ENCODE measurements at places on chromosomes 2 and 18.
A peak's percentile ranks its signal among the peaks of the same experiment; 100 is the strongest.

GRCh38 chr2:176104316-176105077 lies 2.6 kb upstream of the HOXD11 start:
- peak overlapping the region; percentile 54 for H3K4me3 ChIP-seq
- no peaks in the 10 kb centered on the region for H3K36me3 ChIP-seq

DNA sequence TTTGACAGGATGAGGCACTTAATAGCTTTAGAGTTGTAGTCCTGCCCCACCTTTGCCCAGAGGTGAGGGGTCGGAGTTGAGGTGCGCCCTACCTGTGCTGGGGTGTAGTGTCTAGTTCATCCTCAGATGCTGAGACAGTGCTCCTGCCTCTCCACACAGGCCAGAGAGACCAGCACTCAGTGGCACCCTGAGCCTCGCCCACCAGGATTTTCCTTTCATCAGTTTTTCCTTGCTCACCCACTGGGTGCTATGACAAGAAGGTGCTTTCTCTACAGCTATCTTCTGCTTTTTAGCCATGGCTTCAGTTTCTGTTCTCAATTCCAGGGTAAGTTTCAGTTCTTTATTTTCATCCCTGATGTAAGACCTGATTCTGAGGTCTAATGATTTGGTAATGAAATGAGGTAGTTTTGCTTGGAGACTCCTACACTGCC lies 16.8 kb upstream of the TMEM131 start:
- no peaks in the 10 kb centered on the region for H3K27me3 ChIP-seq
- H3K36me3 ChIP-seq = no peaks in the 10 kb centered on the region
- no peak overlapping the region for H3K4me3 ChIP-seq
- no peak for DNase-seq
- H3K27ac ChIP-seq = no peak overlapping the region

DNA sequence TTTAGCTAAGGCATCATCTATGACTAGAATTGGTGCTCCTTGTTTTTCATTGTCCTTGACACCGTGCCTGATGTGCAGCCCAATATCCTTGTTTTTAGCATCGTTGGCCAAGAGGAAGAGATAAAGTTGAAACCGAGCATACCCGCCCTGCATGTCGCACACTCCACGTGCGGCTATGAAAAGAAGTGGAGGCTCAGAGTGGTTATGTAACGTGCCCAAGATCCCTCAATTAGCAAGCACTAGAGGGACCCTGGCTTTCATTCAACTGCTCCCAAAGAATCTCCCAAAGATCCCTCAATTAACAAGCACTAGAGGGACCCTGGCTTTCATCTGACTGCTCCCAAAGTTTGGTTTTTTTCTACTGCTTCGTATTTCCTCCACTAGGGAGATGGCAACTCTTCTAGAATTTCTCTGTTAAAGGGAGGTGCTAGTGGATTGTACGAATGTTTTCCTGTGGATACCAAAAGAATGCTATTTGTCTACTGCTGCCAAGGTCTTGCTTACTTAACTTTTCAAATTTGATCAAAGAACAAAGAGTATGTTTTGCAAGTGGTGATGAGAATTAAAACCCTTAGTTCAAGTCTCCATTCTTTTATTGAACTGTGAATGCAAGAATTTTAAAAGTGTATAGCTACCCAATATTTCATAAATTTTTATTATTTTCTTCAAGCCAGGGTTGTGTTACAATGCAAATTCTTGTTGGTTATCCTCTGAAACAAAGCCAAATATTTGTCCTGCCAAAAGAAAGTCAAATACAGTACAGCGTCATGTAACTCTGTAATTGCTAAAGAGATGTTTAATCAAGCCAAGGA lies 92.1 kb downstream of the AOX1 start:
- H3K36me3 ChIP-seq = no peaks in the 10 kb centered on the region
- H3K4me3 ChIP-seq = no peak overlapping the region
- H3K27me3 ChIP-seq = no peaks in the 10 kb centered on the region
- peak overlapping the region; percentile 56 for H3K27ac ChIP-seq

DNA sequence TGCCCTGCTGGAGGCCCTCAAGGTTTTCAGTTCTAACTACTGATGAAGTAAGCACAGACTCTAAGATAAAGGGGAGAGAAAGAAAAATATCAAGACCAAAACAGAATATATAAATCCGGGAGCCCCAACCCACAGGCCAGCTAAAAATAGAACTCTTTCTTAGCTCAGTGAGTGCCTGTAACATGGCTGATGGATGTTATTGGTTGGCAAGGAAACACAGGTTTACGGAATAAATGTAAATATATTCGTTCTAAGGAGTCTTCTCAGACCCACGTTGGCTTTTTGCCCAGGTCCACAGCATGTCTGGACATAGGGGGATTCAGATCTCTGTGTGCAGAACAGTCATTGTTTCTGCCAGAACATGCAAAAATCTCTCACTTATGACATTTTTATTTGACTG lies 139.0 kb upstream of the SERPINE2 start:
- H3K27ac ChIP-seq = no peak overlapping the region
- H3K4me3 ChIP-seq = no peak overlapping the region
- no peak for DNase-seq
- H3K36me3 ChIP-seq = no peaks in the 10 kb centered on the region
- no peaks in the 10 kb centered on the region for H3K27me3 ChIP-seq

- peaks cover 25% of the 10 kb centered on the region for H3K4me1 ChIP-seq
- peaks cover 10% of the 10 kb centered on the region for H3K36me3 ChIP-seq
- H3K4me3 ChIP-seq = peak overlapping the region; percentile 60
- no peak for DNase-seq
- no peaks in the 10 kb centered on the region for H3K27me3 ChIP-seq
- H3K27ac ChIP-seq = peak overlapping the region; percentile 94
Measured at GRCh38 chr2:219230059-219230540, 494 bp downstream of the ANKZF1 start.

- no peak overlapping the region for H3K27ac ChIP-seq
- H3K27me3 ChIP-seq = no peaks in the 10 kb centered on the region
- H3K36me3 ChIP-seq = peaks cover 3% of the 10 kb centered on the region
- H3K4me3 ChIP-seq = no peak overlapping the region
- DNase-seq = no peak
Measured at GRCh38 chr2:190970873-190971506, 43.0 kb downstream of the STAT1 start.

DNA sequence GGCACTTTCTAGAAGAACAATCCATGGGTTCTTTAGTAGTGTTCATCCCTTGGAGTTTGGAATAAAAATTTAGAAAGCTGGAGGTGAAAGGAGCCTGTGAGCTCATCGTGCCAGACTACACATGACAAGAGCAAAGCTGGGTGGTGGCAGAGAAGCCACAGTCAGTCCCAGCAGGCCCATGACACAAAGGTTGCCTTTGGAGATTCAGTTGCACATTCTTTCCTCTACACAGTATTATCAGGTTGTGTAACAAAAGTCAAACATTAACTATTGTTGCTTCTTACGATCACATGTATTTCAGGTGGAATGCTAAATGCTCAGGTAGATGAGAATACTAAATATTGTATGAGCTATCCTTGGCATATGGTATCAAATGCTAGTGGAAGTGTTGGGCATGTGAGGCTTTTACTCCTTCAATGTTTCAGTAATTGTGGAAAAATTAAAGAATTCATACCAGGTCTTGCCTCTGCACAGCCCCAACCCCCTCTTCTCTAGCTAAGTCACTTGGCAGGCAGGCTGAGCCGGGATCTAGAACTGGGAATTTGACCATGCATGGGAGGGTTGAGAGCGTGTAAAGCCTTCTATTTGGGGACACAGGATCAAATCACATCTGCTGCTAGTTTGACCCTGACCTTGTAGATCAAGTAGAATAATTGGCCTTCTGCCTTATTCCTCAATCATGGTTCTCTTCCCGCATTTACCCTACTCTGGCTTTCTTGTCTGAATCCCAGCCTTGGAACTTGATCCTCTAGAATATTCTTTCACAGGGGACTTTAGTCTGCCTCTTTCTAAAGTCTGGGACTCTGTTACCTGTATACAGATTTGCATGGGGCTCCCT lies 230.9 kb downstream of the GCA start:
- no peak overlapping the region for H3K27ac ChIP-seq
- no peaks in the 10 kb centered on the region for H3K36me3 ChIP-seq
- no peak for DNase-seq

DNA sequence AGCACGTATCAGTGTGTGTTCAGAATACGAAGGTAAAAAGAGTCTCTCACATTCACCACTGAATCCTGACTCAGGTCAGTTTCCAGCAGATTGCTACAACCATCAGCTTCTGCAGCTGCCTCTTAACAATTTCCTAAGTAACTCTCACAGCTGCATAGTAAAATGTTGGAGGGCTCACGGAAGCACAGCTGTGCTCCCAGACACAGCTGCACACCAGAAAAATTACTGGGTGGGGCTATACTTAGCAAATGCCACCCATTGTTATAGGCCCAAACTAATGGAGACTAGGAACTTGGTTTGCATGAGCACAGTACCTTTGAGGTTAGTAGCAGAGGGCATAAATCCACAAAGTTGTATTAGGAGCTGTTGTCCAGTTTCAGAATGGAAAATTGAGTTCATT lies 153.9 kb upstream of the ERBB4 start:
- H3K4me3 ChIP-seq = no peak overlapping the region
- H3K4me1 ChIP-seq = no peaks in the 10 kb centered on the region
- no peak for DNase-seq
- no peaks in the 10 kb centered on the region for H3K27me3 ChIP-seq
- H3K27ac ChIP-seq = no peak overlapping the region
- H3K36me3 ChIP-seq = no peaks in the 10 kb centered on the region

- no peaks in the 10 kb centered on the region for H3K36me3 ChIP-seq
- no peaks in the 10 kb centered on the region for H3K4me1 ChIP-seq
- H3K27me3 ChIP-seq = no peaks in the 10 kb centered on the region
- no peak overlapping the region for H3K27ac ChIP-seq
- DNase-seq = no peak
Measured at GRCh38 chr18:29449424-29449823, 1272.5 kb upstream of the CDH2 start.

DNA sequence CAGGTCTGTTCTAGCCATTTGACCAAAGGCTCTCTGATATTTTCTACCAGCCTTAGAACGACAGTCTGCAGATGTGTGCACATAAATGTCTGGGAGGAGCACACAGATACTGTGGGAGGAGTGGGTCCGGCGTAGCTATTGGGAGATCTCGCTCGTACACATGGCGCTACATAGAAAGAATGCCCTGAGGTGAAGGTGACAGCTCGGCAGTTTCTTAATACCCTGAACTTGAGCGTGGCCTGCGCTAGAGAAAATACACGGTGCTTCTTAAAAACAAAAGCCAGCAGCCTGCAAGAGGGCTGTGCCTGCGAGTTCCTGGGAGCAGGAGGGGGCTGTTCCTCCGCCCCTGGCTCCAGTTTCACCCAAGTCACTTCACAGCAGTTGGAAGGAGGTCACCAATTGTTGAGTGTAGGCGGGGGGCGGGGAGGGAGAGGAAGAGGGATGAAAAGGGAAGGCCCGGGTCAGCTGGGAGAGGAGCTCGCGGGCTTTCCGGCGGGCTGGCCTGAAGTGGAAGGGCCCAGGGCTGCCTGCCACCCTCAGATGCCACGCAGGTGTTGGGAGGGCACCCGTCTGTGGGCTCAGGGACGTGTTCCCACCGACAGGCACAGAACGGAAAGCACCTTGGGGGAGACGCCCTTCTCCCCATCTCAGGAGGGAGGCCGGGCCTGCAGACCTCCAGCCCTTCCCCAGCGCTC lies 124.7 kb upstream of the ZNF516 start:
- no peak for DNase-seq
- H3K4me1 ChIP-seq = no peaks in the 10 kb centered on the region
- H3K27ac ChIP-seq = peak overlapping the region; percentile 99
- no peaks in the 10 kb centered on the region for H3K36me3 ChIP-seq
- H3K4me3 ChIP-seq = peak overlapping the region; percentile 49
- H3K27me3 ChIP-seq = no peaks in the 10 kb centered on the region

- H3K4me1 ChIP-seq = no peaks in the 10 kb centered on the region
- no peaks in the 10 kb centered on the region for H3K36me3 ChIP-seq
Measured at GRCh38 chr2:141384676-141385075, 746.1 kb downstream of the LRP1B start.

- H3K27me3 ChIP-seq = no peaks in the 10 kb centered on the region
- H3K27ac ChIP-seq = no peak overlapping the region
- DNase-seq = no peak
Measured at GRCh38 chr2:37866171-37866934, 58.7 kb upstream of the RMDN2 start.

GRCh38 chr2:41701231-41701630 lies 346.6 kb upstream of the PKDCC start:
- no peaks in the 10 kb centered on the region for H3K27me3 ChIP-seq
- no peak overlapping the region for H3K27ac ChIP-seq
- no peak overlapping the region for H3K4me3 ChIP-seq

DNA sequence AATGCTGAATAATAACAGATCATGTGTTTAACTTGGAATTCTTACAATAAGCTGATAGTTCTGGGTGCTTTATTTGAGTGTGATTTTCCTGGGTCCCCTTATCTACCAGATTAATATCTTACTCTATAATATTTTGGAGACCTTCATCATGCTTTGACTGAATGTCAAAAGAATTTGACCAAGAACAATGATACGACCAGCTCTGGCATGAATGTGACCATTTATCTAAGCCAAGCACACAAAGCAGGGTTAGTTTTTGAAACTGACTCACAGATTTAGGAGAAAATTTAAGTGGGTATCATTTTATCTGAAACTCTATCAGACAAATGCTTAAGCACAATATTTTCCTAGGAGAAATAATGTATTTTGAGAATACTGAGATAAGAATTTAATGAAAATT lies 677.0 kb downstream of the NYAP2 start:
- no peak overlapping the region for H3K27ac ChIP-seq
- no peaks in the 10 kb centered on the region for H3K27me3 ChIP-seq
- no peaks in the 10 kb centered on the region for H3K36me3 ChIP-seq
- no peak for DNase-seq
- H3K4me3 ChIP-seq = no peak overlapping the region

- DNase-seq = no peak
- H3K27me3 ChIP-seq = no peaks in the 10 kb centered on the region
- no peaks in the 10 kb centered on the region for H3K36me3 ChIP-seq
- no peaks in the 10 kb centered on the region for H3K4me1 ChIP-seq
Measured at GRCh38 chr18:51563396-51563795, 365.9 kb upstream of the MEX3C start.

- no peaks in the 10 kb centered on the region for H3K36me3 ChIP-seq
- no peaks in the 10 kb centered on the region for H3K4me1 ChIP-seq
- DNase-seq = no peak
- no peaks in the 10 kb centered on the region for H3K27me3 ChIP-seq
- no peak overlapping the region for H3K27ac ChIP-seq
- H3K4me3 ChIP-seq = no peak overlapping the region
Measured at GRCh38 chr2:201969241-201969937, 64.3 kb upstream of the FZD7 start.

DNA sequence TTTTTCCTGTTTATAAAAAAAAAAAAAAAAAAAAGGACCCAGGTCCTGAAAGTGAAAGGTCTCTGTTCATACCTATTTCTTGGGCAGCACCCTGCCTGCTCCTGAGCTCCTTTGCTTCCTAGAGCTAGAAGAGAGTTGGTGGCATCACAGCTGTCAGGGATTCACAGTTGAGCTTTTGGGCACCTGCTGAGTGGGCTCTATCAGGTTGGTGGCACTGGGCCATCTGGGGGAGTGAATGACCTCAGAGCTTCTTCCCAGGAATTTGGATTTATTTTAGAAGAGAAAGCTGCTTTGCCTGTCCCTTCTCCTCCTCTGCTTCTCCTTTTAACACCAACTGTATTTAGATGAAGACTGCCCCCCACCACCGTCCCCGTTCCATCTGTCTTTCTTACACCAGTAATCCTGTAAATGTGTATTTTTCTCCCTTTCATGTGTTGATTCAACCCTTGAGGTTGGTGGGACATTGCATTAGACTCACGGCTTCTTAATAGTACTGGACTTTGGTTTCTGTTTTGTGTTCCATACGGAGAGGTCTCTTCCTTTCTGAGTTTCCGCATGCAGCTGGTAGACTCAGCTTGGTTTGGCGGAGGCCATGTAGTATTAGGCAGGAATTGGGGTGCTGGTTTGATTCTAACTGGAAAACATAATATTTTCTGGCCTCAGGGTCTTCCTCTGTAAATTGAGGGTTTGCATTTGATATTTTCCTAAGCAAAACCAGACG lies 7.6 kb upstream of the MGAT5 start:
- no peaks in the 10 kb centered on the region for H3K4me1 ChIP-seq
- H3K27ac ChIP-seq = no peak overlapping the region
- H3K4me3 ChIP-seq = no peak overlapping the region
- H3K27me3 ChIP-seq = no peaks in the 10 kb centered on the region
- DNase-seq = no peak
